ENCODE measurements at places on chromosomes 12 and 14. TPM values are rescaled to one million over a fixed set of nuclear protein-coding genes. Genes with fewer than 3 reads are reported as not detected.

Gene FAM181A
- not detected for total RNA-seq

Gene POTEM
- not detected for total RNA-seq

Gene KRT2
- not detected for total RNA-seq

Gene RAB5B
- total RNA-seq: 28.3 TPM

Gene SLC39A5
- 333 TPM for total RNA-seq

Gene KRT3
- total RNA-seq: not detected

Gene PIWIL1
- total RNA-seq: not detected

Gene LALBA
- total RNA-seq: not detected

Gene ZDHHC22
- total RNA-seq: not detected

Gene SERPINA5
- total RNA-seq: 101 TPM

GRCh38 chr12:4269279-4269991, 4.1 kb upstream of the CCND2 start:
- no peaks in the 10 kb centered on the region for H3K36me3 ChIP-seq
- no peak overlapping the region for H3K27ac ChIP-seq
- H3K27me3 ChIP-seq: no peaks in the 10 kb centered on the region

DNA sequence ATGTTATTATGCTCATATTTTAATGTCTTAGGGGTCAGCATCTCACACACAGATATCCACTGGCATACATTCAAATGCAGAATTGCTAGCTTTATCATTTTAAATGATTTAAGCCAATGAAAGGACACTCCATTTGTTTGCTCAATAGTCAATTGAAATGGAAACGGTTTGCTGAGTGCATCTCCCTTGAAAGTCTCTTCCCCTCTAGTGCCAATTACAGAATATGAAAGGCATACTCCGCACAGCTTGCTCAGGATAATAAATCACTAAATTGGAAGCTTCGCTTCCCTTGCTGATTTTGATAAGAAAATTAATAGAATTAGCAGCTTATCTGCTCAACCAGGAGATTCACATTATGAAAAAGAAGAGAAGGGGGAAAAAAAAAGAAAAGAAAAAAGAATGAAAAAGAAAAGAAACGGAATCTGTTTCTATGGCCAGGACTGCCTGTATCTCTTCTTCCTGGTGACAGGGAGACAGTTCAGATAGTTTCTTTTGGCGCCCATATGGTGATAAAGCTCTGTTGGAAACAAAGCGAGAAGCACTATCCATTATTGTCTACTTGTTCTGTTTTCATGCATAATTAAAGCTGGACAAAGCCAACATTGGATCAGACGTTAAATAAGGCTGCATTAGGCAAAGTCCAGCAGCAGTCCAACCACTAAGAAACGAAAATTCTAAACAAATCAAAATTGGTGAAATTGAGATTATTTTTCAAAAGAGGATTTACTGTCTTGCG, 225.0 kb downstream of the GXYLT1 start:
- no peaks in the 10 kb centered on the region for H3K4me1 ChIP-seq
- no peaks in the 10 kb centered on the region for H3K36me3 ChIP-seq
- no peak for DNase-seq
- no peak overlapping the region for H3K27ac ChIP-seq

- peak; percentile 88 for DNase-seq
- H3K27ac ChIP-seq: no peak overlapping the region
- H3K27me3 ChIP-seq: no peaks in the 10 kb centered on the region
- no peaks in the 10 kb centered on the region for H3K36me3 ChIP-seq
- H3K4me3 ChIP-seq: no peak overlapping the region
- peaks cover 13% of the 10 kb centered on the region for H3K4me1 ChIP-seq
Measured at GRCh38 chr14:104657563-104658324, 31.7 kb upstream of the INF2 start.

GRCh38 chr12:64918801-64919200, 94.4 kb downstream of the TBC1D30 start:
- H3K27ac ChIP-seq: no peak overlapping the region
- H3K4me3 ChIP-seq: no peak overlapping the region
- peaks cover 16% of the 10 kb centered on the region for H3K4me1 ChIP-seq
- H3K36me3 ChIP-seq: no peaks in the 10 kb centered on the region
- DNase-seq: no peak

- H3K27ac ChIP-seq: no peak overlapping the region
- H3K4me1 ChIP-seq: no peaks in the 10 kb centered on the region
- DNase-seq: no peak
Measured at GRCh38 chr12:58395056-58395455, 453.7 kb downstream of the ATP23 start.

DNA sequence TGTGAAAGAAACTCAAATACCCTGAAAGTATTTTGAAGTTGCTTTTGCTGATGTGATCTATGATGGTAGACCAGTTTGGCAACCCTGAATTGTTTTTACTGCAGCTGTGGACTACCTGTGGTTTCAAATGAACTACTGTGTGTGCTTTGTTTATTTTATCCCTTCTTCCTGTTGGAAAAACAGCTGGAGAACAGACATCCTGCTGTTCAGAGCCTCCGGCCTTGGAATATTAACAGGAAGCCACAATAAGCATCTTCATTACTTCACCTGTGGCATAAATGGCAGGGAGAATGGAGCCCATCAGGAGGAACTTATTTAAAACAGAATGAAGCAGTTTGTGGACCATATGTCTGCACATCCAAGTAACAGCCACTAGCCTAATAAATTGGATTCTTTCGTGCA, 104.8 kb downstream of the DUSP6 start:
- DNase-seq: no peak
- no peak overlapping the region for H3K27ac ChIP-seq
- no peaks in the 10 kb centered on the region for H3K27me3 ChIP-seq
- H3K36me3 ChIP-seq: no peaks in the 10 kb centered on the region
- no peaks in the 10 kb centered on the region for H3K4me1 ChIP-seq

GRCh38 chr12:52371716-52372115, 4.4 kb upstream of the KRT85 start:
- H3K4me3 ChIP-seq: no peak overlapping the region
- H3K36me3 ChIP-seq: no peaks in the 10 kb centered on the region
- H3K4me1 ChIP-seq: no peaks in the 10 kb centered on the region
- DNase-seq: no peak
- H3K27me3 ChIP-seq: no peaks in the 10 kb centered on the region
- no peak overlapping the region for H3K27ac ChIP-seq

- H3K27ac ChIP-seq: no peak overlapping the region
- no peaks in the 10 kb centered on the region for H3K36me3 ChIP-seq
Measured at GRCh38 chr12:5458229-5459050, 26.5 kb downstream of the NTF3 start.

GRCh38 chr12:94621662-94622359, 28.5 kb downstream of the TMCC3 start:
- no peak for DNase-seq
- H3K27ac ChIP-seq: peak overlapping the region; percentile 26
- no peaks in the 10 kb centered on the region for H3K36me3 ChIP-seq
- H3K27me3 ChIP-seq: no peaks in the 10 kb centered on the region
- no peaks in the 10 kb centered on the region for H3K4me1 ChIP-seq

- H3K27ac ChIP-seq: no peak overlapping the region
- H3K4me1 ChIP-seq: no peaks in the 10 kb centered on the region
- no peaks in the 10 kb centered on the region for H3K36me3 ChIP-seq
Measured at GRCh38 chr12:115351514-115352077, 667.6 kb upstream of the TBX3 start.

DNA sequence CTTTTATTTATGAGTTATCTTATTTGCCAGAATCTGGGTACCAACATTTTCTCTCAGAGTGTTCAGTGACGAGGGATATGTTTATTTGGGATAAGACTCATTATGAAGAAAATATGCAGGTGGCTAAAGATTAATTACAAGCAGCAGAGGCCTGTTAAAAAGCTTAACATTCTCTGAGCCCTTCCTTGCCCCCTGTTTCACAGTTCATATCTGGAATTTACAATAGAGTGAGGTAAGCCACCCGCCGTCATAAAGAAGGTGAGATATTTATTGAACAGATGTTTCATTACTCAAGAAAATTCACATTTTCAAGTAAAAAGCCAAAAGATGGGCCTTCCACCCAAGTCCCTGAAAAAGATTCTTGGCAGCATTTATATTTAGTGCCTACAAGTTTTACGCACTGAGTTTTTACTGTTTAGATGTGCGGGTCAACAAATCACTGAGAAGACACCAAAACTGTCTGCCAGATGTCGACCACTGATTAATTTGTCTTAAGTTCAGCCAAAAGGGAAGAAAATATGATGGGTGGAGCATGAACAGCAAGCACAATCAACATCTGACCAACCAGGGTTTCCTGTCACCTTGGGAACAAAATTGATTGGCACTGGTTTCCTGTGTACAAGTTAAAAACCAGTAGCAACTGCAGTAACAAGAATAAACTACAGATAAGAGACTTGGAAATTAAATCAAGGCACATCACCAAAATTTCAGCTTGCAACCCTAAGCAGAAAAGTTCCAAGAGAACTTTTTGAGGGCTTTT, 85.5 kb upstream of the PTPRB start:
- no peaks in the 10 kb centered on the region for H3K27me3 ChIP-seq
- peak overlapping the region; percentile 1 for H3K27ac ChIP-seq
- H3K4me1 ChIP-seq: peaks cover 4% of the 10 kb centered on the region
- H3K36me3 ChIP-seq: no peaks in the 10 kb centered on the region
- H3K4me3 ChIP-seq: no peak overlapping the region
- no peak for DNase-seq

DNA sequence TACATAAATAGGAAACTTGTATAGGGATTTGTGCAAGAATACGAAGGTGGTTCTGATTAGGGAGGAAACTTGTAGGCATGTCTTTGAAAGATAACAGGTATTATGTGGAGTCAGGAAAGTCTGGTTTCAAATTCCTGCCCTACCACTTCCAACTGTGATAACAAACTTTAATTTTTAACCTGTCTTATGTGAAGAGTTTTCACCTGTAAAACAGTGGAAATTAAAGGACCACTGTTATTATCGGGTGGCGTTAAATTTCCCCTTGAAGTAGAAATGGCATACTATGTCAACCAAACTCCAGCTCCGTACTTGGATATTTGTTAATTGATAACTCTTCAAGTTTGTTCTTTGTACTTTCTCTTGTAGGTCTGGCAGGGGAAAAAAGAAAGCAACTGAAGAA, 6.1 kb downstream of the OR6C1 start:
- no peak overlapping the region for H3K4me3 ChIP-seq
- no peaks in the 10 kb centered on the region for H3K27me3 ChIP-seq
- no peak for DNase-seq
- no peaks in the 10 kb centered on the region for H3K4me1 ChIP-seq
- H3K27ac ChIP-seq: no peak overlapping the region

DNA sequence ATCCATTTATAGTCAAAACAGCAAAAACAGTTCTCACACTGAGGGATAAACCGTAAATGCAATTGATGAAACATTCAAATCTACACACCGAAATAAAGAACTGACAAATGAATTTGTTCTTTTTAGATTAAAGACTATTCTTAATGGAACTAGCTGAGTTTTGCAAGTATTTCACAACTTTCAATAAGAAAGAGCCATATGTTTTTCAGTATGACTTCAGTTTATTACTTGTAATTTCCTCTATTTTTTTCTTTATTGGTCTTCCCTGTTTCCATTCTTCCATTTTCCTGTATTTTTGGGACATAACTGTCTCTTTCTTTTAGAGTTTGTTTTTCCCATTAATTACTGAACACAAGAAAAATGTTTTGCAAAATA, 4.3 kb downstream of the BCAT1 start:
- H3K27ac ChIP-seq: peak overlapping the region; percentile 90
- no peaks in the 10 kb centered on the region for H3K36me3 ChIP-seq
- no peak for DNase-seq
- H3K4me3 ChIP-seq: no peak overlapping the region

GRCh38 chr12:67676624-67677023, 28.1 kb downstream of the DYRK2 start:
- no peak for DNase-seq
- H3K27ac ChIP-seq: no peak overlapping the region
- no peaks in the 10 kb centered on the region for H3K27me3 ChIP-seq
- no peaks in the 10 kb centered on the region for H3K36me3 ChIP-seq
- no peak overlapping the region for H3K4me3 ChIP-seq

DNA sequence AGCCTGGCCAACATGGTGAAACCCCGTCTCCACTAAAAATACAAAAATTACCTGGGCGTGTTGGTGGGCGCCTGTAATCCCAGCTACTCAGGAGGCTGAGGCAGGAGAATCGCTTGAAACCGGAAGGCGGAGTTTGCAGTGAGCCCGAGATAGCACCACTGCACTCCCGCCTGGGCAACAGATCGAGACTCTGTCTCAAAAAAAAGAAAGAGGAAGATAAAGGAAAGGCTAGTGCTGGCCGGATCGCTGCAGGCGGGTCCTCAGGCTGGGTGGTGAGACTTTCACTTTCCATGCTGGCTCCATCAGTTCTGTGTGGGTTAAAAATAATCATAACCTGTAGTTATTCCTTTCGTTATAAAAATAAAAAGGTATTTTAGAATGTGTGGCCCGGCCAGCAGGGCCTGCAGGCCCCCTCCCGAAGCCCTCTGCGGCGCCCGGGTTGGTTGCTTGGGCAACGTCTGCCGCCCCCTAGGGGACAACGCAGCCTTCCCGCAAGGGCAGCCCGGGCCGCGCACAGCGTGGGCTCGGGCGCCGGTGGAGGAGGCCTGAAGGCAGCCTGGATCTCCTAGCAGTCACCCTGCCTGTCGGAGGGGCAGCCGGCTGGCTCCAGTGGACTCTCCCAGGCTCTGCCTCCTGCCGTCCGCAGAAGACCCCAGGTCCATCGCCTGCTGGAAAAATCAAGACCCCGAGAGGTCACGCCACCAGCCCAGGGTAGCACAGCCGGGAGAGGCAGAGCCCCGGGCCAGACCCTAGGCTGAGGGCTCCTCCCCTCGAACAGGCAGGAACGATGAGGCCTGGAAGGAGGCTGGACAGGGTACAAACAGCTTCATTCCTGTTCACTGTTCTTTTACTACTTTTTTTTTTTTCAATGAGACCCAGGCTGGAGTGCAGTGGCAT, 5.0 kb upstream of the SLC25A47 start:
- no peaks in the 10 kb centered on the region for H3K36me3 ChIP-seq
- peak; percentile 72 for DNase-seq
- H3K27ac ChIP-seq: peak overlapping the region; percentile 43

DNA sequence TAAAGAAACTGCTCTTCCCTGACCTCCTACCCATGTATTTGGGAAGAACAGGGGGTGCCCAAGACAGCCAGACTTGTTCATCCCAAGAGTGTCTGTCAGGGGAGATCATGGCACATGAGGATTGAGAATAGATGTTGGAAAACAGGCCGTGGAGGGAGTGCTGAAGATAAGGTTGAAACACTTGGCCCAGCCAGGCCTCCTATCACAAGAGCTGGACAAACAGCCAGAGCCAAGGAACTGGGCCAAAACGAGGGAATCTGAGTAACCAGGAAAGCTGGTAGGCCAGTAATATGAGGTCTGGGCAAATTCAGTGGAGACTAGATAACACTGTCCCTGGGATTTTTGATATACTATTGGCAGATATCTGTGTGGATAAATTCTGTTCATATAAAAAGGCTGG, 161.7 kb downstream of the TMX1 start:
- no peak overlapping the region for H3K4me3 ChIP-seq
- no peaks in the 10 kb centered on the region for H3K36me3 ChIP-seq
- H3K4me1 ChIP-seq: peaks cover 4% of the 10 kb centered on the region
- DNase-seq: peak; percentile 55
- no peak overlapping the region for H3K27ac ChIP-seq

GRCh38 chr12:113067987-113068935, 11.7 kb downstream of the DTX1 start:
- no peak for DNase-seq
- no peak overlapping the region for H3K4me3 ChIP-seq
- H3K36me3 ChIP-seq: no peaks in the 10 kb centered on the region
- H3K4me1 ChIP-seq: peaks cover 25% of the 10 kb centered on the region

- no peak for DNase-seq
- no peaks in the 10 kb centered on the region for H3K36me3 ChIP-seq
- no peak overlapping the region for H3K4me3 ChIP-seq
Measured at GRCh38 chr14:51228890-51229289, 11.2 kb upstream of the TMX1 start.

GRCh38 chr14:99884834-99885648, 91.8 kb downstream of the EML1 start:
- H3K36me3 ChIP-seq: no peaks in the 10 kb centered on the region
- peaks cover 9% of the 10 kb centered on the region for H3K4me1 ChIP-seq
- H3K27me3 ChIP-seq: no peaks in the 10 kb centered on the region
- DNase-seq: peak; percentile 23
- no peak overlapping the region for H3K4me3 ChIP-seq
- no peak overlapping the region for H3K27ac ChIP-seq
